Mucosa of gallbladder (tissue), 1 donor: ENCODE measurements at places on chromosomes 7 and 10.

GRCh38 chr10:8133146-8133545, 78.7 kb downstream of the GATA3 start:
- DNase-seq, result no peak

GRCh38 chr7:116785843-116786242, 76.5 kb upstream of the CAPZA2 start:
- no peak for DNase-seq

DNA sequence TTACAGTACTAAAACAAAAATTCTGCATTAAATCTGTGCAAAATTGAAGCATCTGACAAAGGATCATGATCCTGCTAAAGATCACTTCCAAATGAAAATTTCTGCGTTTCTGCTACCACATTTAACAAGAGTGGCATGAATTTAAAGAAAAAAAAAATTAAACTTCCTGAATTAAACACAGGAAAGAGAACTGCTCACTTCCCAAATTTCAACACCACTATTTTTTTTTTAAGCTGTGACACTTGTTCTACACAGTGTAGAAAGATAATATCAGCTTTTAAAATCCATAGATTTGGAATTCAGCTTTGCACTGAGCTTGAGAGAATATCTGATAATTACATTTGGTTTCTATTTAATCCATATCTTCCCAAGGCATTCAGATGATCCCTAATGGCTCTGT, 73.6 kb downstream of the EPC1 start:
- no peak for DNase-seq

DNA sequence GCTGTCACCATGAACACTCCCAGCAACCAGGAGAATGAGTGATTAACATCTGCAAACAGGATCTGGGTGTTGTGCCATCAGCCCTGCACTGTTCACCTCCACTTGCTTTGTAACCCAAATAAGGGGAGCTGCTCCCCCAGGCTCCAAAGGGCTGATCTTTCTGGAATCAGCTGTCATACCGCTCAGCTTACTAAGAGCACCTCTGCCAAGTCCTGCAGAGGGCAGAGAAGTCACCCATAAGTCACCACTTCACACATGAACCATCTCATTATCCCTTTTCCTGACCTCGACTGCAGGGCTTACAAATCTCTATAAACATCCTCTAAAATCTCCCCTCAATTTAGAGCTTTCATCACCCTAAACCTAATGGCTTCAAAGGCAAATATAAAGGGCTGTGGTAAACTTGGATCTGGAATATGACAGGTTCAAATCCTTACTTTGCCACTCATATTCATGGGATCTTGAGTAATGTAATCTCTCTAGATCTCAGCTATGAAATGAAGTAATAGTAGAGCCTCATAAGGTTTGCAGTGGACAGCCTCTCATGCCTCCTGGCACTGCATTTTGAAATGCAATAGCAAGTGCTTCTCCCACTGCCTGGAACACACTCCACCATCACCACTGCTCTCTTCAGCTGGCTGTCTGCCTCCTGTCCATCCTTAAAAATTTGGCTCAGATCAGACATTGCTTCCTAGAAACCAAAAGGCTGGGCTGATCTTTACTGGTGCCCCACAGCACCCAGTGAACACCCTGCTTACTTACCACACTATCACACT, 38.8 kb downstream of the ERLIN1 start:
- DNase-seq, result no peak

- DNase-seq, result no peak
Observed at GRCh38 chr10:132610071-132610701, 72.6 kb downstream of the INPP5A start.
